H4 (cell line): ENCODE measurements at places on chromosomes 11 and 22. TPM values are rescaled to one million over a fixed set of nuclear protein-coding genes. Genes with fewer than 3 reads are reported as not detected.
A peak's percentile ranks its signal among the peaks of the same experiment; 100 is the strongest.

GRCh38 chr11:68763926-68764657, 12.8 kb upstream of the TESMIN start:
- no peak for DNase-seq

The OR52N4 gene
- total RNA-seq: not detected in 2 replicates

- no peak for DNase-seq
These were observed 356.3 kb downstream of the FAT3 start for GRCh38 chr11:92580908-92581307.

DNA sequence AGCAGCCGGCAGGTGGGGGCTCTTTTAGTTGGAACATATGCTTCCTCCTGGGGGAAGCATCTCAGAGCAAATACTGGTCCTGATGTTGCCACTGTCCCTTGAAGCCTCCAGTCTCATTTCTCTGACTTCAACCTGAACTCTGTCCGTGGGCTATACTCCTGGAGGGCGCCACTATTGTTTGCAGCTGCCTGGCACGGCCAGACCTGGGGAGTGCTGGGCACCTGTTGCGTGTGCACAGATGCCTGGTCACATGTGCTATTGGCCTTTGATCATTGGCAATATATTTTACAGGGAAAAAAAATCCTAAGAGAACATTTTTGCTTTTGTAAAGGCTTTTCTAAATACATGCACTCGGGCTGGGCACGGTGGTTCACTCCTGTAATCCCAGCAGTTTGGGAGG, 18.2 kb downstream of the LHFPL7 start:
- no peak for DNase-seq

DNA sequence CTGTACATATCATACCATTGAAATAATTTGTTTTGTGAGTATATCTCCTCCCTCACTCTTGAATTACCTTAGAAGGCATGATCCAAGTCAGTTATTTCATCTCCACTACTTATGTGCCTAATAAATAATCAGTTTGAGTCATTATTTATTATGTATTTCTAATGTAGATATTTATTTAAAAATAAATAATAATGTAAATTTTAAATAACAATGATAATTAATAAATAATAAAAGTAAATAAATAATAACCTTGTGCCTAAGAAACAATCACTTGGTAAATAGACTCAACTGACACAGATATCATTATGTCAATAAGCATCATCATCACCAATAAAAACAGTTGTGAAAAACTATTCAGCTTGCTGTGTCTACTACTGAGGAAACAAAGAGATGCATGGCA, 213.8 kb downstream of the CNTN5 start:
- DNase-seq: no peak

GRCh38 chr22:18156878-18157713, 7.1 kb downstream of the USP18 start:
- DNase-seq: peak; percentile 70

DNA sequence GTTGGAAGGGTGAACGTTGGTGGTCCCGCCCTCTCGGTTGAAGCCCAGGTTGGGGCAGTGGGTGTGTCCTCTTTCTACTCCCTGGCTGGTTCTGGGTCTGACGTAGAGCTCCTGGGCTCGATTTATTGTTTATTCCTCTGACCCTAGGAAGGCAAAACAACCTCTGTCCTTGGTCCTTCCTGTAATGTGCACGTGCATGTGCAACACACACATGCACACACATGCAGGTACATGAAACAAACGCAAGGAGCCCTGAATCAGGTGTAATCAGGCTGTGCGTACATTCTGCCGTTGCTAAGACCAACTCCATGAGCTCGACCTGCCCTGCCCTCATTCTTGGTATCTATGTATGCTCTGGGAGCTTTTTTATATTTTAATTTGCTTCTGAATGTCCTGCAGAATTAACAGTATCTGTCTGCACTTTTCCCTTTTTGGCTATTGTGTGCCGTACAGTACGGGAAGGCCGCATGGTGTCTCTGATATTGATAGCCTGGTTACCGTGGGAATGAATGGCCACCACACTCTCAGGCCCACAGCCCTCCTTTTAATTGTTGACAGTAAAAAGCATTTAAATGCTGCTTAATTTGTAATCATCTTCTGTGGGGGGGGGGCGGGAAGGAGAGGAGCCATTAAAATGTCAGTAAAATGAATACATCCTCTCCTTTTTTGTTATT, 66.0 kb upstream of the NNMT start:
- no peak for DNase-seq

GRCh38 chr22:37560608-37561211, 430 bp downstream of the CDC42EP1 start:
- no peak for DNase-seq

DNA sequence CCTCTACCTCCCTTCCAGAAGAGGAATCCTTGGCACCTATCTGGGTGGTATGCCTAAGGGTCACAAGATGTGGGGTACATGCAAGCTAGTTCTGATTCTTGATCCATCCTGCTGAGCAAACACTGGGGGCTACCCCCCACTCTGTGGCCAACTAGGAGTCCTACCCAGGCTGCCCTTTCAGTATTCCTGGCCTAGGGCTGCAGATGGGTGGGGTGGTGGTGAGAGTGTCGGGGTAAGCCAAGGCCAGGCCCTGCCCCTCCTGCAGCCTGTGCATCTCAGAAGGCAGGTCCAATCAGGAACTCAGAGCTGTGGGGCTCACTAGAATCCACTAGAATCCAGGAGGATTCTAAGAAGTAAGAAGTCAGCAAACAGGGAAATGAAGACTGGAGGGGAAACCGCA, 10.9 kb downstream of the SSH3 start:
- DNase-seq: no peak

DNA sequence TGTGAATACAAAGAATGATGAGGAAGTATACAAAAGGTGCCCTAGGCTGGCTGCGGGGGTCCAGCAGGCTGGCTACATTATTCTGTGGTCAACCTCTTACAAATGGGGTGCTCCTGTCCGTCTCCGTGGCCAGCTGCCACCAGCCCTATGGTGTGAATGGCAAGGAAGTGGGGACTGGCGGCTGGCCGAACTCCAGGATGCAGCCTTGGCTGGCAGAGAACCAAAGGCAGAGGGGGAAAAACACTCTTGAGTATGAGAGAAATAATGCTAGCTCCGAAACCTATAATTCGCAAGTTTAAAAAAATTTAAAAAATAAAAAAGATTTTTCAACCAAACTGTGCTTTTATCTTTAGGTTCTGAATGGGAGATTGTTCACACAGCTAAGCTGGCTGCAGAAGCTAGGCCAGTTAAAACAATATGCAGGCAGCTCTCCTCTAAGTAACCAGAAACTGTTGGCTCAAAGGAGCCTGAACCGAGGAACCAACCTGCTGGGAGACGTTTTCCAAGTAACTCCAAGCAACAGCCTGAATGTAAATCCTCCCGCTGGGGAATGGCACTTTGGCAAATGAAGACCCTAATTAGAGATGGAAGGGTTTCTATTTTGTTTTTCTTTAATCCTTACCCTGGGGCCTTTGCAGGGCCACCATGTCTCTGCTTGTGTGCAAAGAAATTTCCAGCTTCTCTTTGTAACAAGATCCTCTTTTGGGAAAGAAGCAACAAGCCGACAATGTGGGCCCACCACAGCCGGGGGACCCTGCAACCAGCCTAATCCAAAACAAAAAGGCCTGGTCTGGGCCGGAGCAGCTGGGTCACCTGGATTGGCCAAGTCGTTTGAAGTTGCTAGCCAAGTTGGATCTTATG, 50.2 kb downstream of the C22orf31 start:
- no peak for DNase-seq

DNA sequence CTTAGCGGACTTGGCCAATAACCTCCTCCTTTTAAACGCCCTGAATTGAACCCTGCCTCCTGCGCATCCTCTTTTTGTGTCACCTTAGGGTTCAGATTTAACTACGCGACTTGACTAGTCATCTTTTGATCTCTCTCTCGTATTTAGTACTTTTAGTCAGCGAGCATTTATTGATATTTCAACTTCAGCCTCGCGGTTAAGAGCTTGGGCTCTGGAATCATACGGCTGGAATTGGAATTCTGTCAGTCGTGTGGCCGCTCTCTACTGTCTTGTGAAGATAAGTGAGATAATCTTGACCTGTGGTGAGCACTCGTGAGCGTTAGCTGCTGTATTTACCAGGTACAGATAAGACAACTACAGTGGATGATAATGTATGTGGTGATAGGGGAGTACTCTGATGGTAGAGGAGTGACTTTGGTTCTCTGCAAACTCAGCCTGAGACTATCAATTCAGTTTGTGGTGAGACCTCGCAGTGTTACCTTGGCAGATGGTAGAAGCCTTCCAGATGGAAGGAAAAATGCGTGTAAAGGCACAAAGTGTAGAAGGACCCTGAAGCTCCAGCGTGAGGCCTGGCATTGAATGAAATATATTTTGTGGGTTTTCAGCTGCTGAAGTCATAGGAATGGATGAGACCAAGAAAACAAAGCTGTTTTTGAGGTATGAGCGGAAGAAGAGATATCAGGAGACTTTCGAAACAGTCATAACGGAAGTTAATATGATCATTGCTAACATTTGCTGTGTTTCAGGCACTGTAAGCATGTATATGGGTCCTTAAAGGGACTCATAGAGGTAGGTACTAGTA, 682 bp downstream of the ATM start:
- no peak for DNase-seq

GRCh38 chr11:128205796-128206195, 381.6 kb downstream of the ETS1 start:
- no peak for DNase-seq

DNA sequence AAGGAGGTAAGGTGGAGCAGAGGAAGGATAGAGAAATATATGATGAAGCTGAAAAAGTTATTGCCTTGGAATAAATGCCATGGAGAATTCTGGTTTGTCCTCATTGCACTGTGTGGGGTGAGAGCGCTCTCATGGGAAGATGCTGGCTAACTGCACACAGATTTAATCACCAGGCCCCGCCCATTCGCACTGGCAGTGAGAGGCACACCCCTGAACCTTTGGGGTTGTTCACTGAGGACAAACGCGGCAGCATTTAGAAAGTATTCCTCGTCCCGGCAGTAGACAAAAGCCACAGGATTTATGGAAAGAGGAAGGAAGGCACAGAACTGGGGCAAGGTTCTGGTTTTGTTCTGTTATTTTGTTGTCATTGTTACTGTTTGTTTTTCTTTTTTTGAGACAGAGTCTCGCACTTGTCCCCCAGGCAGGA, 70.2 kb downstream of the MED15 start:
- DNase-seq: no peak

The SLC16A8 gene
- total RNA-seq: not detected in 2 replicates

DNA sequence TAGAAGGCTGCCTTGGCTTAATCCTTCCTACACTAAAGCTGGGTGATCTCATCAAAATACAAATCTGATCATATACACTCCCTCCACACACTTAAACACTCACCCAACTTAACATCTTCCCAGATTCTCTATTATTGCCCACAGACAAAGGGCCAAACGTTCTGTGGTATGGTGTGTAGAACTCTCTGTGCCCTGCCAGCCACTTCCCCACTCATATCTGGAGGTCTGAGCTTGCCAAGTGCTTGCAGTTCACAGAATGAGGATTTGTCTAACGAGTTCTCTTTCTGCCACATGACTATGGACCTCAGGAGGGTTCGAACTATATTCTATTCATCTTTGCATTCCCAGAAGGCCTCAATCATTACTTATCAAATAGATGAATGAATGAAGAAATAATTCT, 77.6 kb downstream of the MPPED2 start:
- DNase-seq: no peak

GRCh38 chr22:48805516-48805915, 1022.2 kb downstream of the BRD1 start:
- no peak for DNase-seq
